ENCODE measurements at places on chromosomes 3 and 15.

DNA sequence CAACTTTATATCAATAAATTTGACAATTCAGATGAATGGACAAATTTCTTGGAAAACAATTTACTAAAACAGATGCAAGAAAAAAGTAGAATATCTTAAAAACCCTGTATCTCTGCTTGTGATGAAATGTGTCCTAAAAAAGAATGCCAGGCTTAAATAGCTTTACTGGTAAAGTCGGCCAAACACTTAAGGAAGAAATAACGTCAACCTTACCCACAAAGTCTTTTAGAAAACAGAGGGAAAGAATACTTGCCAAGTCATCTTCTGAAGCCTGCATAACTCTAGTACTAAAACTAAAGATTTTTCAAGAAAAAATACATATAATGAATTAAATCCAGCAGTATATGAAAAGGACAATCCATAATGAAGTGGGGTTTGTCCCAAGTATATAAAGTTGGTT, 111.1 kb downstream of the RASA2 start:
- DNase-seq, result no peak

- DNase-seq, result peak; percentile 80
Observed at GRCh38 chr3:25572919-25573385, 91.8 kb downstream of the TOP2B start.

DNA sequence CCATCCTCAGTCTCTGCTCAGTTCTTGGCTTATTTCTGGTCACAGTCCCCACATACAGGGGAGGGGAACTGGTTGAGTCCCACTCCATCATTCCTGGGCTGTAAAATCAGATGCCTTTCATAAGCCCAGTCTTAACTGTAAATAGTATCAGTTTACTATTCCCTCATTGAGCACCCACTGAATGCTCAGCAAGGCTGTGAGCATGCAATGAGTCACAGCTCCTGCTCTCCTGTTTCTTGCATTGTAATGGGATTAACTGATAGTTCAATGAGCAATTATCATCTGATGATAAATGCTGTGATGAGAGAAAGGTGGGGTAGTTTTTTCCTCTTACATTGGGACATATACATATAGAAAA, 113.6 kb upstream of the TPM1 start:
- peak; percentile 83 for DNase-seq

DNA sequence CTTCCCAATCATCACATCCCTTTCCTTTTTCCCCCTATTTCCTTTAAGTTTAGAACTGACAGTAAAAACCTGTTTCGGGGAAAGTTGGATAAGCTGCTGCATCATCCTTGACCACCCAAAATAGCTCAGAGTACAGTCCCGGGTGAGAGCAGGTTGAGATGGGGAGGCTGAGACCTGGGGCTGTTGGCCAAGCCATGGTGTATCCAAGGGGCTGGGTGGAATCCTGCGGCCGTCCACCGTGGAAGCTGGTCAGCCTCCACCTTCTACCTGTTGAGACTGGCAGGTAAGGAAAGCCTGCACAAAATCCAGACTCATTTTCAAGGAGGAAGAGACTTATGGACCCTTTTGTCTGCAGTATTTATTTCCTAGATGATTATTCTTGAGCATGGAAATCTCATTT, 128.2 kb upstream of the PLXNA1 start:
- no peak for DNase-seq

All from RCC 7860 (cell line).